ENCODE measurements at places on chromosomes 5 and 9.
A peak's percentile ranks its signal among the peaks of the same experiment; 100 is the strongest.

DNA sequence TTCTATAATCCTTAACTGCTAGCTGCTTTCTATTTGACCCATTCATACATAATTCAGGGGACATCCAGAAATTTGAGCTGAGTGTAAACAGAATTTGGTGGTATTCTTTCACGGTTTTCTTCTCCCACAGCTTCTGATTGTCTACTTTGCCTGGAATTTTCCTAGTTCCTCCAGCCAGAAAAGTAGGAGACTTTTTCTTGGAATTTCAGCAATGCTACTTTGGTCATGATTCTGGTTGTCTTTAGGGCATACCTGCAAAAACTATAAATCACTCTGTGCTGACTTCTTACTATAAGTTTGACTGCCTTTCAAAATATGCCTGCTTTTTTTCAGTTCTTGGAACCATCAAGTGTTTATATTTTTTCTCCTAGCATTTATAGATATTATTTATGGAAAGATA is 260.2 kb downstream of the TMEM38B start:
- DNase-seq, result no peak

DNA sequence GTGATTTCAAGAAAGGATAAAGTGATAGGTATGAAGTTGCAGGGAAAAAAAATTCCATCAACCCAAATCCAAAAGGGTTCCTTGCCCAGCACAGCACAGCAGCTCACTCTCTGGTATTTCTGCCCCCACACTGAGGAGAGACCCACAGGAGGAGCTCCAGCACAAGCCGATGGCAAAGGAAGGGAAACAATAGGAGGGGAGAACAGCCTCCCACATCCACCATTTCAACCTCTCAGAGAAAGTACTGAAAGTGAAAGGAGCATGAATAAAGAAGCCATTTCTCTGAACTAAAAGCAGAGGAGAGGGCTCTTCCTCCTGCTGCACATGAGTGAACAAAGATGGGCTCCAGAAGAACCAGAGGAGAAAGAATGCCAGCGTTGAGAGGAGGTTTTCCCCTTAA is 54.9 kb upstream of the ZSWIM6 start:
- DNase-seq, result no peak

- DNase-seq, result no peak
Measured at GRCh38 chr9:70477907-70478480, 63.5 kb upstream of the KLF9 start.

DNA sequence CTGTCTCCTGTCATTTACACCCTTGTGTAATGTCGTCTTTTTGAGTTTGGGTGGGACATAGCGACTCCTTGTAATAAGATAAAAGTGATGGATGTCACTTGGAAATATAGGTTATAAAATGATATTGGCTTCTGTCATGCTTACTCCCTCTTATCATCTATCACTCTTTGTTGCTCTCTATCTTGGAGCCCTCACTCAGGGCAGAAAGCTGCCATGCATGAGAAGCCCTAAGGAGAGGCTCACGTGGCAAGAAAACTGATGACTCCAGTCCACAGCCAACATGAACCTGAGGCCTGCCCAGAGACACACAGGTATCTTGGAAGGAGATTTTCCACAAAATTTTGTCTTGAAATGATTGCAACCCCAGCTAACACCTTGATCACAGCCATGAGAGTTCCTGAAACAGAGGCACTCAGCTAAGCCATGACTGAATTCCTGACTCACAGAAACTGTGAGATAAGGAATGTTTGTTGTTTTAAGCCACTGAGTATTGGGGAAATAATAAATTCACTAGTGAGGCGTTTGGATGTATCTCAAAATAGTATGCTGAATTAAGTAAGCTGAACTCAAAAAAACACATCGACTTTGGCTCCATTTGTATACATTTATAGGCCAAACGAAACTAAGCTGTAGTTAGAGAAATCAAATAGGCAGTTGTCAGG is 216.7 kb downstream of the CDH18 start:
- DNase-seq, result no peak

DNA sequence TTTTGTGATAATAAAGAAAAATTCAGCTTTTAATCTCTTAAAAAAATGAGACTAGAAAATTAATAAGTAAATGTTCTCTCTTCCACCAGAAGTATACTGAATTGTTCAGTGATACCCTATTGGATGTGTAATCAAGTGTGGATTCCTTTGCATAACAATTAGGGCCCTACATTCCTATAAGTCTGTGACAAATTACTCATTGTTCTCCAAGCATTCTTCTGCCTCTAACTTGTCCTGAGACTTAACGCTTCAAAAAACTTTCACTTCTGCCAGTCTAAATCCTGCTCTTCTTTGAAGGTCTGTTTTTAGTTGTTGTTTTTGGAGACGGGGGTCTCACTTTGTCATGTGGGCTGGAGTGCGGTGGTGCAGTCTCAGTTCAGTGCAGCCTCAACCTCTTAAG is 9.2 kb upstream of the DDX46 start:
- DNase-seq, result no peak

DNA sequence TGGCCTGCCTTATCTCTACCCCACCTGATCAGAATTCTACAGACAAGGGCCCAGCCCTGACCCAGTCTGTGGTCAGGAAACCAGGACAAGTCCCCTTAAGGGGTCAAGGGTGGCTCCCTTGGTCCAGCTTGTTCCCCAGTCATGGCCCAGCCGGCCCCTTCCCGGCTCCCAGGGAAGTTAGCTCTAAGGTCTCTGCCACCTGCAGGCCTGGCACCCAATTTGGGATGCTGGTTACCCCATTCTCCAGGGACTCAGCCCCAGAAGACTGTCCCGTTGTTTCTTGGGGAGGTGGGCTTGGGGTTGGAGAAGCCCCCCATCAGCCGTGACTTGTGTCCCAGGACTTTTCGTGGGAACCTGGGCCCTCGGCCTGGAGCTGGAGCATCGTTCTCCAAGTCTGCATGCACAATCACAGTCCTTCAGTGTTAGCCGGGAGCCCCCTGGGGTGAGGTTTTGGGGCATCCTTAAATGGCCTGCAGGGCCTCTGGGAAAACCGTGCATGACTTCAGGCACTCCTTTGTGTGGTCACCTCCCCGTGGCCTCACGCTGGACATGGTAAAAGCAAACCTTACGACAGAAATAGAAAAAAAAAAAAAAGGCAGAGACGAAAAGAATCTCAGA is 150.8 kb upstream of the PHYKPL start:
- no peak for DNase-seq

- peak; percentile 78 for DNase-seq
Measured at GRCh38 chr9:136741883-136742571, 713 bp downstream of the LCN10 start.

DNA sequence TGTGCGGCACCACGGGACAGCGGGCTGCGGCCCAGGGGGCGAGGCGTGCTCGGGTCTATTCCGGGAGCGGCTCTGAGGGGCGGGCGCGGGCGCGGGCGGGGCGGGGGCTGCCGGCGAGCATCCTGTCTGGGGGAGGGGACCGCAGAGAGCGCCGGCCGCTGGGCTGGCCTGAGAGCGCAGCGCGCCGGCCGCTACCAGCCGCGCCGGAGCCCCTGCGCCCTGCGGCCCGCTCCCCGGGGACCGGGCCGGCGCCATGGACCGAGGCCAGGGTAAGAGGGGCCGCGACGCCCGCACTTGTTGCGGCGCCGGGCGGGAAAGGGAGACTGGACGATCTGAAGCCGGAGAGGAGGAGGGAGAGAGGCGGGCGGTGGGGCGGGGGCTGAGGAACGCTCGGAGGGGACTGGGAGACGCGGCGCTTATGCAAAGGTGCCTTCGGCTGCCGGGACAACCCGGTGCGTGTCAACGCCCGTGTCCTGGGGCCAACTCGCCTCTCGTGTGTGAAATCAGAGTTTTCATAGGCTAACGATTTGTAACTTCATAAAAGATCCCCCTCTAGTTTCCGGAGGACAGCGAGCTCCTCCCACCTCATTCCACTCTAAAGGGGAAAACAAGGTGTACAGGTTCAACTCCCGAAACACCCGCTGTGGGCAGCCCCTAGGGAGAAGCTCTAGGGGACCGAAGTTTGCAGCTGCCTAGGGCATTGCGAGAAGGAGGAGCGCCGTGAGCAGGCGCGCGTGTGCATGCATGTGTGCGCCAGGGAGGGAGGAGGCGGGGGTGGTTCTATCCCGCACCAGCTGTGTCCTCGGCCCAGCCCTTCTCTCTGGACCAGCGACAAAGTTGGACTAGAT is at the start of gene AFAP1L1:
TSS of gene AFAP1L1 (plus strand) at position 144 of the 848 bp plus-strand sequence. CDS start at position 254, 110 bp downstream.
- peak; percentile 57 for DNase-seq

GRCh38 chr5:67183859-67184258 is 12.7 kb downstream of the CD180 start:
- no peak for DNase-seq

GRCh38 chr5:15639288-15639687 is 139.3 kb downstream of the FBXL7 start:
- no peak for DNase-seq

DNA sequence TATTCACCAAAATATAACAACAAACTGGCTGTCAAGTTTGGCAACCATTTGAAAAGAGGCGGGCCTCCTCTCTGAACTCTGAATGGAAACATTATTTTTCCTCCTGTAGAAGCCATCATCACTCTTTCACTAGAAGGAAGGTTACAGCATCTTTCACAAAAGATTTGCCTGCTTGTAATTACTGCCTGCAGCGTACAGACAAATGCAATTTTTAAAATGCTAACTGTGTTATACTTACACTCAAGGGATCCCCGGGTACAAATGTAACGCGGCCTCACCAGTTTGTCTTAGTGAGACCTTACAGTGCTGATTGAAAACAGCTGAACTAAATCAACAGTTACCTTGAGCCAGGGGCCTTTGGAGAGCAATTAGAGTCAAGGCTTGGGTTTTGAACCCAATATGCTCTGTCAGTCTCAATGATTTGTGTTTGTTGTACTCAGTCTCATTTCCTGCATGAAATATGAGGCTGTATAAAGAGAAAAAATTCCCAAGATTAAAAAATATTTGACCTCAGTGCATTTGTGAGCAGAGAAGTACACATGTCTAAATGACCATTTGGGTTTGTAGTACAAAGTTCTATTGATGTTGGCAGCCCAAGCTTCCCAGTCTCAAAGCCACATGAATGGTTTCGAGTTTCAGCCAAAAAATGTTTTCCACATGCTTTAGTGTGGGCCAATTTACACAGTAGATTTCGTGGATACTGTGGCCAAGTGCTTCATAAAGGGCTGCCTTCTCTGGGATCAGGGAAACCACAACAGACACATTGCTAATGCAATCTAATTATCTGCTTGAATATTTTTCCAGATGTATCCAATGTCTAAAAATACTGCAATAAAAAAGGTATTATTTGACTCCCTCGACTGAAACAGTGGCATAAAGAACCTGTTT is 500.0 kb downstream of the SPATA31D1 start:
- DNase-seq, result no peak

DNA sequence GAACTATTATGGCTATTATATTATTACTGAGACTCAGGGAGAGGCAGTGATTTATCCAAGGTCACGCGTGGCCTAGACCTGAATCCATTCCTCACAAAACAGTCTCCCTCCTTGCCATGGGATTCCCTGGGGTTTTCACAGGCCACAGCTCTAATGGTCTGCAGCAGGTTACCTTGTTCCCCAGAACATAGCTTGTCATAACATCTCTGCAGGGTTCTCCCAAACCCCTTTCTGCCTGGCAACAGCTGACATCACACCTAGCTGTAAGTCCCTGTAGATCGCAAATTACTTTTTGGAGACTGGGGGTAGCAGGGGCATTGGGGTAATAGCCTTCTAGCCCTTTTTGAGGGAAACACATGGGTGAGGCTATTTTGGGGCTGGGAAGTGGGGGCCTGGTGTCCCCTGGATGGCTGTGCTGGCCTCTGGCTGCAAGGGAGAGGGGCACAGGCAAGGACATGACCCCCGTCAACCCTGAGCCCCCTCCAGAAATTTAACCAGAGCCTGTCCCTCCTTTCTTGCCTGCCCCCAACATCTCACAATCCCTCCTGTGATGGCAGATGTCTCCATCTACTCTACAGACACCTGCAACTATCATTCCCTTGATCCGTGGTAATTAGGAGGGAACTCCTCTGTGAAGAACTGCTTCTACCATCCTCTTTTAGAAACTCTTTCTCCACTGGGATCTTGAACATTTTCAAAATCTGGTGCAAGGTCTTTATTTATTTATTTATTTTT is 1.3 kb downstream of the CD74 start:
- DNase-seq, result no peak

DNA sequence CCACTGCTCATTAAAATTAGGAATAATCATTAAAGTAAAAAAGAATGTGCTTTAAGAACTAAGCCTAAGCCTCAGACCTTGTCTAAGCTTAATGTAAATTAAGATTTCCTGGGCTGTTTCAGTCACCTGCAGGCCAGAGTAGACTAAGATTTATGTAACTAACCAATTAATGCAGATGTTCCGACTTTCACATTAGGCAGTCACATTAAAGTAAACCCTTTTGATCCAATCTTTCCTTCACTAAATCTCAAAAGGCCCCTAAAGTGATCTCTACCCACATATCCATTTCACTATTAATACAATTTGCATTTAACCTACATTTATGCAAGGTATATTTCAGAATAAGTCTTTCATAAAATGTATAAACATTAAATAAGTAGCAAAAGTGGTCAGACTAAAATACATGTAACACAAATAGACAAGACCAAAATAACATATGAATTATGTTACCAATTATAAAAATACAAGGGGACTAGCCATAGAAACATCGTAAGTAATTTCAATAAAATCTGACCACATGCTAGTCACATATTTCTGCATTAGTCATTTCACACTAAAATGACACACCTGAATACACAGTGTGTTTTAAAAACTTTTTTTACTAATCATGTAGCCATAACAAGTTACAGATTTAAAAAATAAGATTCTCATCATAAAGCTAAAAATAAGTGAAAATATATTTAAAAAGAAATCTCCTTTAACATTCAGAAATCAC is 7.7 kb downstream of the NR3C1 start:
- DNase-seq, result no peak

DNA sequence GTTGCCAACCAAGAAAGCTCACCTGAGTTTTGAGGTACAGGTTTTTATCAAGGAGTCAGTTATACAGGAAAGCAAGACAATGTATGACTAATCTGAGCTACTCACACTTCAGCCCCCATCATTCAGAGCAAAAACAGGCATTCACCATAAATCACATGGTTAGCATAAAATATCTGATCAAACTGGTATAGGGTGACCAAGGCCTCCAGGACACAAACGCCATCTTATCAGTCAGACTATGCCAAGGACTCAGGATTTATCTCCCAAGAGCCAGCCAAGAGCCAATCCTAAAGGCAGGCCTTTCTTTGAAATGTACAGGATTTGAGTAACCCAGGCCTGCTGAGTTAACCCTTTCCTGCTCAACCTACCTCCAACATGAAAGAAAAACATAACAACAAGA is 313.0 kb upstream of the NREP start:
- no peak for DNase-seq

DNA sequence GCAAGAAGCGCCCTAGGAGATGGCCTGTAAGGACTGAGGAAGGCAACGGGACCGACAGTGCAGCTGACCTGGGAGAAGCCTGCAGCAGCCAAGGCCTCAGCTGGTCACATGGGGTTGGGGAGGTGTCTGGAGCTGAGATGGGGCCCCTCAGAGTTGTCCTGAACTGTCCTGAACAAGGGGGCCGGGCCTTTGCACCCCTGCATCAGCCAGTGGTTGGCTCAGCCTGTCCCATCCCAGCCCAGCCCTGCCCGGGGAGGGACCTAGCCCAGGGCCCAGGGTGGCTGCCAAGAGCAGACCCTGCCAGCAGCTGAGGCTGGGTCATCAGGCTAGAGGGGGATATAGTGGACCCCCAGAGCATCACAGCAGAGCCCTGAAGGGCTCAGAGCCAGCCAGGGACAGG is 122.8 kb upstream of the PPP1R26 start:
- no peak for DNase-seq
